ENCODE measurements at places on chromosomes 5 and 9. TPM values are rescaled to one million over a fixed set of nuclear protein-coding genes. Genes with fewer than 3 reads are reported as not detected.

DNA sequence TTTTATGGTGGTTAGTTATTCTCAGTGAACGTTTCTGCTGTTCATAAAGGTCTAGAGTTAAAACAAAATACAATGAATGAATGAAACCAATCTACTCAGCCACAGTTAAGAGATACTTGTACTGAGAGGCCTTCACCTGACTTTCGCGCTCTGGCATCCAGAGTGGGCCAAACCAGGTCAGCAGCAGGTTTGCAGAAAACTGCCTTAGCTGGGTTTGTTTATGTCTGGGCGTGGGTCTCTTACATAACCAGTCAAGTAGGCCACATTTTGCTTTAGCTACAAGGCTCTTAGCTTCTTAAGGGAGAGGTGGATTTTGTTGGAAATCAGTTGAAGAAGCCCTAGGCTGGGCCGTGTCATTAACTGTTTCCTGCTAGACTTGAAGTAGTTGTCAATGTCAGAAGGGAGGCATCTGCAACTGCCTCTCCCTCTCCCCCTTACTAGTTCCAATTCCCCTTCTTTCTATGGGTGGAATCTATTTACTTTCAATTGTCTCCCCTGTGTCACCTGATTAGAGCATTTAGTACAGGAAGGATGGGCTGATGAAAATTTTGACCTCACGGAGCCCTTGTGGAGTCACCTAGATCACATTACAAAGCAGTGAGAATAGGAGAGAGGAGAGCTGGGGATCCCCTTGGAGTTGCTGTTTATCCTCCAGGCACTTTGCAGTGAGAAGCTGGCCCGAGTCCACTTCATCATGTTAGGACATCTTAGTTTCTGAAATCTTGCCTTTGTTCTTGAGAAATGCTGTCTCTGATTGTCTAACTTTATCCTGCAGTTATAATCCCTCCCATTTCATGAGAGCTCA, 200.5 kb downstream of the ARHGEF28 start:
- no peak for DNase-seq
- no peak overlapping the region for H3K27ac ChIP-seq
- no peak overlapping the region for H3K4me3 ChIP-seq
- peaks cover 2% of the 10 kb centered on the region for H3K27me3 ChIP-seq

DNA sequence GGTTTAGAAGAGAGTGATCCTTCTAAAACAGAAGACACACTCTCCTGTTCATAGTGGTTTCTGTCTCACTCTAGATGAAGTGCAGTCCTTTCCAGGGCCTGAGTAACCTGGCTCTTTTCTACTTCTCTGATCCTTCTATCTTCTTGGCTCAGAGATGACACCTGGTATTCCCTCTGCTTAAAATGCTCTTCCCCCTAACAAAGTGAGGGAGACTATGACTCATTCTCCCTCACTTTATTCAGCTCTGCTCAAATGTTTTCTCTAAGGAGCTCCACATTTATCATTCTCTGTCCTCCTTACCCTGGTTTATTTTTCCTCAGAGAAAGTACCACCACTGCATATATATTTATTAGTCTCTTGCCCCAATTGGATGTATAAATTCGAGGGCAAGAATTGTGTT, 24.6 kb downstream of the TUT7 start:
- H3K27me3 ChIP-seq = no peaks in the 10 kb centered on the region
- H3K36me3 ChIP-seq = peaks cover 45% of the 10 kb centered on the region
- no peak for DNase-seq

DNA sequence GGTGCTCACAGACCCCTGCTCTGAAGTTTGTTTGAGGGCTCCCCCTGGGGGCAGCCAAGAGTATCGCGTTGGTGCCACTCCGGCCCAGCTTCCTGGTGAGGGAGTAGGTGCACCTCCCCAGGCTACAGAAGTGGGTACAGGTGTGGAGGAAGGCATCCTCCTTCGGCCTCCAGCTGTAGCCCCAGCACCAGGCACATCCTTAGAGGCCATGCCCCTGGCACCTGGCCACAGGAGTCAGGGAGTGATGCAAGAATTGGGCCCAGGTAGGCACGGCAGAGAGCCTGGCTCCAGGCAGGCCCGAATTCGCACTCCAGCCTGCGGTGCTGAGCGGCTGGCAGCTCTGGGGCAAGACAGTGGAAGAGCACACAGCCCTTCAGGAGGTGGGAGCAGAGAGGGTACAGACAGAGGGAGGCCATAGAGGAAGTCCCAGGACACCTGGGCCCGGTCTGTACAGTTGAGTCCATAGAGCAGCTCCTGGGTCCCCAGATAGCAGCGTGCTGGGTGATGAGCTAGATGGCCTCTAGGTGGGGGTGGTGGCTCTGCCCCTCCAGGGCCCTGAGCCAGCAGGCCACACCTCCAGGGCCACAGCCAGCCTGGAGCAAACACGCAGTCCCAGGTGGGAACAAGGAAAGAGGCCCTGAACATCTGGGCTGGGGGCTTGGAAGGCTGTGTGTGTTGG, 2.4 kb downstream of the SAPCD2 start:
- H3K4me3 ChIP-seq = no peak overlapping the region
- H3K27ac ChIP-seq = no peak overlapping the region
- H3K27me3 ChIP-seq = peaks cover 3% of the 10 kb centered on the region
- H3K4me1 ChIP-seq = peaks cover 11% of the 10 kb centered on the region
- DNase-seq = peak; percentile 88

DNA sequence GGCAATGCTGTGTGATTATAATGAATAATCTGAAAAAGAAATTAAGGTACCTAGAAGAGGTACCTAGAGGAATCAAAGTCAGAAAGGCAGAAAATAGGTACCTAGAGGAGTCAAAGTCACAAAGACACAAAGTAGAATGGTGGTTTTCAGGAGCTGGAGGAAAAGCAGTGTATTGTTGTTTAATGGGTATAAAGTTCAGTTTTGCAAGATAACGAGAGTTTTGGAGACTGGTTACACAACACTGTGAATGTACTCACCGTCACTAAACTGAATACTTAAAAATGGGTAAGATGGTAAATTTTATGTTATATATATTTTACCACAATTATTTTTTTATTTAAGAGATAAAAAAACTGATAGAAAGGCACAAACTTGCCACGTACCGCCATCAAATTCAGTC, 57.0 kb downstream of the FBXL17 start:
- H3K27ac ChIP-seq = no peak overlapping the region
- DNase-seq = no peak
- no peak overlapping the region for H3K4me3 ChIP-seq
- H3K4me1 ChIP-seq = no peaks in the 10 kb centered on the region

DNA sequence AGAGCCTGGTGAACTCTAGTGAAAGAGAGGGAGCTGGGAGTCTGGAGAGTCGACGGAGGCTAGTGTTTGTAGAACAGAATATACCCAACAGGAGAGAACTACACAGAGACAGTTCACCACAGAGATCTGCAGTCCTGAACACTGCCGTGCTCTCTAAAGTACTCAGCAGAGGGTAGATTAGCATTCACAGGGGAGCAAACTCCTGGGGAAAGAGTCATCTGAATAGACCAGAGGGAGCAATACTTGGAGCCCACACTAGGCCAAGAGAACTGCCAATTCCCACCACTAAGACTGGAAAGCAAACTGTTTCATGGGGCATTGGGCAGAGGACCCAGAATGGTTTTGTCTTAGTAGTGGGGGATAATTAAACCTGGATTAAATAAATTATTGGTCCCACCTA, 235.6 kb downstream of the EDIL3 start:
- no peak overlapping the region for H3K4me3 ChIP-seq
- H3K36me3 ChIP-seq = no peaks in the 10 kb centered on the region
- H3K27me3 ChIP-seq = no peaks in the 10 kb centered on the region
- DNase-seq = no peak
- H3K4me1 ChIP-seq = no peaks in the 10 kb centered on the region
- no peak overlapping the region for H3K27ac ChIP-seq

GRCh38 chr5:91741764-91742505, 358.8 kb upstream of the ARRDC3 start:
- no peak for DNase-seq
- no peaks in the 10 kb centered on the region for H3K4me1 ChIP-seq

- H3K27ac ChIP-seq = no peak overlapping the region
- H3K4me1 ChIP-seq = no peaks in the 10 kb centered on the region
- H3K36me3 ChIP-seq = no peaks in the 10 kb centered on the region
- H3K27me3 ChIP-seq = no peaks in the 10 kb centered on the region
- no peak for DNase-seq
Observed at GRCh38 chr5:164012371-164012770, 507.0 kb downstream of the MAT2B start.

DNA sequence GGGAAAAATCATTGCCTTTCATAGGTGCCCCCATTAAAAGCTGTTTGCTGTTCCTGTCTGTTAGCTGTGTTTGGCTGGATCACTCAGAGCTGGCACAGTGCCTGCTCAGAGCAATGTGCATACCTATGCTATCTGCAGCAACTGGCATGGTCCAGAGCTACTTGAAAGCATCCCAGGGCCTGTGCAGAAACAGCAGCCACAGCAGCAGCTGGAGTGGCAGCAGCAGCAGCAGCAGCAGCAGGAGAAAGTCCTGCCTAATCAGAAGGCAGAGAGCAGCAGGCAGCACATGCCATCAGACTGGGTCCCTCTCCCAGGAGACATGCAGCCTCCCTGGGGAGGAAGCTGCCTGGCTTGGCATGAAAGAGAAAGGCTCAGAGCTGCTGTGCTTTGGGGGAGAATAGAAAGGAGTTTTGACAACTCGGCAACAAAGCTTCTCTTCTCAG, 243.8 kb upstream of the WWC1 start:
- H3K4me1 ChIP-seq = no peaks in the 10 kb centered on the region
- no peak overlapping the region for H3K27ac ChIP-seq
- no peak overlapping the region for H3K4me3 ChIP-seq

- no peaks in the 10 kb centered on the region for H3K27me3 ChIP-seq
- DNase-seq = no peak
- H3K27ac ChIP-seq = no peak overlapping the region
- no peaks in the 10 kb centered on the region for H3K4me1 ChIP-seq
- H3K36me3 ChIP-seq = no peaks in the 10 kb centered on the region
Observed at GRCh38 chr5:143576711-143577484, 173.4 kb upstream of the NR3C1 start.

GRCh38 chr9:36911037-36911436, 123.0 kb downstream of the PAX5 start:
- DNase-seq = no peak
- no peak overlapping the region for H3K4me3 ChIP-seq
- no peaks in the 10 kb centered on the region for H3K36me3 ChIP-seq
- peaks cover 28% of the 10 kb centered on the region for H3K27me3 ChIP-seq

- H3K4me1 ChIP-seq = no peaks in the 10 kb centered on the region
- DNase-seq = no peak
- no peak overlapping the region for H3K4me3 ChIP-seq
- H3K27me3 ChIP-seq = no peaks in the 10 kb centered on the region
Observed at GRCh38 chr5:109992264-109992915, 302.7 kb downstream of the MAN2A1 start.

GRCh38 chr5:57432876-57433275, 49.7 kb downstream of the ACTBL2 start:
- H3K4me1 ChIP-seq = no peaks in the 10 kb centered on the region
- no peak for DNase-seq
- H3K27me3 ChIP-seq = no peaks in the 10 kb centered on the region
- H3K4me3 ChIP-seq = no peak overlapping the region
- no peak overlapping the region for H3K27ac ChIP-seq
- no peaks in the 10 kb centered on the region for H3K36me3 ChIP-seq

DNA sequence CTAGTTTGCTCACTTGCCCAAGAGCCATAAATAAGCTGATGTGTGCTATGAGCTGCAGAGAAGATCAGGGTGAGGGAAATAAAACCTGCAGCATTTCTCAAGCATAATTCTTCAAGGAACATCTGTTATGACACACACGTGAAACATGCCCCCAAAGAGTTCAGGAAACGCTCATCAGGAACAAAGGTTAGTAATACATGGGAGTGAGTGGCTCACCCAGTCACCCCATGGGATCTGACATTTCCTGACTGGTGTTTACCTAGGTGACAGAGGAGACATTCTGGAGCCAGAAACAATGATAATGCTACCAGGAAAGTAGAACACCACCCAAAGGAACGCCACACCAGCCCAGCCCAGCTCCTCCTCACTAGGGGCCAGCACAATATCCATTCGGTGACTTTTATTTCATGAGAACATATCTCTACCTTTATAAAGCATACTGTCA, 66.0 kb downstream of the FRMD3 start:
- no peak overlapping the region for H3K27ac ChIP-seq
- H3K4me1 ChIP-seq = peaks cover 28% of the 10 kb centered on the region
- no peak overlapping the region for H3K4me3 ChIP-seq
- H3K36me3 ChIP-seq = peaks cover 2% of the 10 kb centered on the region

DNA sequence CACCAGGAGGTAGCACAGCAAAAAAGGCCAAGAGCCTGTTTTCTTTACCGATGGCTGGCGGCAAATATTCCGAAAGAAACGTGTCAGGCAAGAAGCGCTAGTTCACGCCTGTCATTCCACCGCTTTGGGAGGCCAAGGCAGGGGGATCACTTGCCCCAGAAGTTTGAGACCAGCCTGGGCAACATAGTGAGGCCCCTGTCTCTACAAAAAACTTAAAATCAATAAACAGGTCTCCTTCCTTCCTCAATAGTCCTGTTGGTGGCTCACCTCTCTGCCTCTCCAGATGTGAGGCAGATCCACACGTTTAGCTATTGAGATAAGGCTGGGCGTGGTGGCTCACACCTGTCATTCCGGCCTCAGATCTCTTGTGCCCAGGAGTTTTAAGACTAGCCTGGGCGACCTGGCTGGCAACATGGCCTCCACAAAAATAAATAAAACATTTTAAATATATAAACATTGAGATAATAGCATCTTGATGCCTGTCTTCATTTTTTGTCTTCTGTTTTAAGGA, 1.3 kb upstream of the TMEM250 start:
- H3K36me3 ChIP-seq = peaks cover under 1% of the 10 kb centered on the region
- H3K27me3 ChIP-seq = no peaks in the 10 kb centered on the region
- H3K27ac ChIP-seq = peak overlapping the region; percentile 68
- H3K4me1 ChIP-seq = peaks cover 22% of the 10 kb centered on the region
- no peak for DNase-seq

- peaks cover 19% of the 10 kb centered on the region for H3K4me1 ChIP-seq
- DNase-seq = peak; percentile 28
- H3K27me3 ChIP-seq = no peaks in the 10 kb centered on the region
- peaks cover 33% of the 10 kb centered on the region for H3K36me3 ChIP-seq
Observed at GRCh38 chr5:55364537-55365055, 56.8 kb downstream of the MTREX start.

- no peaks in the 10 kb centered on the region for H3K27me3 ChIP-seq
- no peak for DNase-seq
- H3K4me1 ChIP-seq = no peaks in the 10 kb centered on the region
Observed at GRCh38 chr5:12332480-12332879, 428.2 kb upstream of the CTNND2 start.

GRCh38 chr9:69317894-69318293, 7.1 kb upstream of the ENTREP1 start:
- DNase-seq = no peak
- peaks cover 22% of the 10 kb centered on the region for H3K27me3 ChIP-seq
- no peak overlapping the region for H3K4me3 ChIP-seq
- H3K27ac ChIP-seq = no peak overlapping the region
- H3K4me1 ChIP-seq = no peaks in the 10 kb centered on the region
- no peaks in the 10 kb centered on the region for H3K36me3 ChIP-seq

GRCh38 chr5:78062645-78063044, 231.9 kb downstream of the AP3B1 start:
- H3K27me3 ChIP-seq = no peaks in the 10 kb centered on the region
- no peak overlapping the region for H3K27ac ChIP-seq
- H3K4me1 ChIP-seq = no peaks in the 10 kb centered on the region
- DNase-seq = no peak

Gene DROSHA
- total RNA-seq = 60.9 TPM

Gene PDLIM4
- not detected for total RNA-seq

Gene SLC36A2
- not detected for total RNA-seq

Gene STKLD1
- total RNA-seq = 0.35 TPM

Gene ADCY2
- not detected for total RNA-seq

Gene DAPK1
- 0.20 TPM for total RNA-seq

Gene TCERG1
- total RNA-seq = 131 TPM

Gene ANKRD18B
- total RNA-seq = 0.57 TPM

Gene PAM
- 37.6 TPM for total RNA-seq

Gene PHF24
- not detected for total RNA-seq

Gene TMEM174
- total RNA-seq = not detected

Gene PTGR1
- 1.6 TPM for total RNA-seq

Gene PIP5KL1
- total RNA-seq = 1.1 TPM

Gene SSNA1
- total RNA-seq = 49.9 TPM

Gene TRIM36
- 0.17 TPM for total RNA-seq

All from activated naive CD4-positive, alpha-beta T cell treated with anti-CD3 and anti-CD28 coated beads for 36 hours (primary cell).